ENCODE measurements at places on chromosomes 7 and 10. TPM values are rescaled to one million over a fixed set of nuclear protein-coding genes. Genes with fewer than 3 reads are reported as not detected.

- peak; percentile 94 for DNase-seq
These were observed 724 bp downstream of the BBIP1 start for GRCh38 chr10:110918269-110918642.

The TRIM24 gene
- 26.6 TPM for polyA plus RNA-seq

DNA sequence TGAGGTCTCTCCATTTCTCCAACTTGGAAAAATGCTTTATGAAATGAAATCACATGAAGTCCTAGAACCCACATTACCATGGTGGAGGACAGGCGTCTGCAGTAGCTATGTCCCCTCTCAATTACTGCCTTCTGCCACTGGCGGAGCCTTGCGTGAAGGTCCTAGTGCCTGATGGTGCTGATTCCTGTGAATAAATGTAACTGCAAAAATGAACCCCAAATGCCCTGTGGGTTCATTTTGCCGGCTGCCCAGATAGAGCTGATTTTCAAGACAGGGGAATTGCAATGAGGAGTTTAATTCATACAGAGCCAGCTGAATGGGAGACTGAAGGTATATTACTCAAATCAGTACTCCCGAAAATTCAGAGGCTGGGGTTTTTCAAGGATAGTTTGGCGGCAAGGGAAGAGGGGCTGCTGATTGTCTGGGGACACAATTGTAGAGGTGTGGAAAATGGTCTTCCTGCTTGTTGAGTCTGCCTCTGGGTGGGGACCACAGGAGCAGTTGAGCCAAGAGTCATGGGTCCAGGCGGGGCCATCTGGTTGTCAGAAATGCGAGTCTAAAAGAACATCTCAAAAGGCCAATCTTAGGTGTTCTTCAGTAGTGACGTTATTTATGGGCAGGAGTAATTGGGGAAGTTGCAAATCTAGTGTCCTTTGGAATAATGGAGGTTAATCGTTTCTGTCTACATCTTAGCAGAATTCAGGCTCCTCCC is 13.5 kb downstream of the PRF1 start:
- DNase-seq, result no peak

GRCh38 chr7:55024776-55025175 is 6.0 kb downstream of the EGFR start:
- DNase-seq, result no peak

GRCh38 chr7:2384354-2385243 is 18.8 kb upstream of the CHST12 start:
- no peak for DNase-seq

- no peak for DNase-seq
These were observed 155.2 kb upstream of the GNAI1 start for GRCh38 chr7:79979437-79979836.

The SPAM1 gene
- polyA plus RNA-seq, result not detected

- no peak for DNase-seq
These were observed 81.3 kb downstream of the FOXL3 start for GRCh38 chr7:371119-371778.

DNA sequence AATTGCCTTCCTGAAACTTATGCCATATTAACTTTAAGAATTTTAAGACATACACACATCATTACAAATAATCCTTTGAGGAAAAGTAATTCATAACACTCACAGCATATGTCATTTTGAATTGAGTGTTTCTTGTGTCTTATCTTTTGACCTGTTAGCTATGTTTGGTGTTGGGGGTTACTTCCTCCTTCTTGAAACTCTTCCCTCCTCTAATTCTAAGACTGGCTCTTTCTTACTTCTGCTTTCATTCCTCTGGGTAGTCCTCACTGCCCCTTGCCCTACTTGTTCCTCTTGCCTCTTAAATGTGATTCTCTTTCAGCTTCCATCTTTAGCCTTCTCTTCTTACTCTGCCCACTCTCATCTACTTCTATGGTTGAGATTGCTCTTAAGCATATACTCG is 28.3 kb upstream of the PIP4K2A start:
- no peak for DNase-seq

- no peak for DNase-seq
These were observed 199.5 kb downstream of the ZNF438 start for GRCh38 chr10:30832001-30832748.

DNA sequence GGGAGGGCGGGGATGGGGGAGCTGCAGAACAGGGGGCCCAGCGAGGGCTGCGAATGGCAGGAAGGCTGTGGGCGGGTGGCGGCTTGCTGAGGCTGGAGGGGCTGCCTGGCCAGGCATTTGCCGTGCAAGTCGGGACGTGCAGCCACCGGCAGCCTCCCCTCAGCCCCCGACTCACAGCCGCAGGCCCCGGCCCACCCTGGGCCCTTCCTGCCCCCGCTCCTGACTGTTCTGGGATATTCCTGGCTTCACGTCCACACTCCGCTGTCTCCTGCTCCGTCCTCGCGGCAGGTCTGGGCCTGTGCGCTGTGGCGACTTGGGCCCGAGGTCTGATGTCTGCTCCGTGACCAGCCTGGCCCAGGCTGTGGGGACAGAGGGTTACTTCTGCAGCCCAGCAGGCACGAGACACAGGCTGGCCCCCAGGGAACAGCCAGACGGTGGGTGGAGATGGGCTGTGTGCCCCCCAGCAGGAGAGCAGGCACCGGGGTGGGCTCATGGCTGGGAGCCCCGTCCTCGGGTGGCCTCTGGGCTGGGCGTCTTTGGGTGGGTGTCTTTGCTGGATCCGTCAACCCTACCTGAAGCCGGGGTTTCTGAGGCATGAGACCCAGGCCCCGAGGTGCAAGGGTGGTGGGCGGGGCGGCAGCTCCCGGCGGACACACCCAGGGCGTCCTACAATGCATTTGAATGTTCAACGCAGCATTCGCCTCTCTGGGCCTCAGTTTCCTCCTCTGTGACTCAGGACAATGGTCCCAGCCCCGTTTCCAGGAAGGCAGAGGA is 86.5 kb downstream of the FOXL3 start:
- DNase-seq, result no peak

The IMMP2L gene
- 18.4 TPM for polyA plus RNA-seq

The RBM20 gene
- 14.0 TPM for polyA plus RNA-seq

GRCh38 chr7:84948634-84949033 is 238.2 kb downstream of the SEMA3D start:
- no peak for DNase-seq

The PGAM2 gene
- polyA plus RNA-seq, result 319 TPM

The GCK gene
- 7.1 TPM for polyA plus RNA-seq

DNA sequence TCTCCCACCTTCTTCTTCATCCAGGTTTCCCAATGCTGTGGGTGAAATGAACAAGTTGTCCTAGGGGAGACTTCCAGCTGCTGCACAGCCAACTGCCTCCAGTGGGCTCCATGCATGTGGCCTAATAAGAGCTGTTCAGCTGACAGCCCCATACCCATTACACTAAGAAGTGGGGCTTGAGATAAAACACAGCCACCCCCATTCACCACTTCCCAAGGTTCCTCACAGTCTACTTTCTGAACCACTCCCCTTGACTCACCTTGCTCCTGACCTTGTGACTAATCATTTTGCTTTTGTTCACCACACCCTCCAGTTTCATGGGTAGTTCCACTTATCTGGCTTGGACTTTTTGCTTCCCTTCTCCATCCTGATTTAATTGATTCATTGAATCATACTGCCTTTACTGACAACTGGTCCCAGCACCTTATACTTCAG is 119.3 kb downstream of the CABCOCO1 start:
- DNase-seq, result no peak

DNA sequence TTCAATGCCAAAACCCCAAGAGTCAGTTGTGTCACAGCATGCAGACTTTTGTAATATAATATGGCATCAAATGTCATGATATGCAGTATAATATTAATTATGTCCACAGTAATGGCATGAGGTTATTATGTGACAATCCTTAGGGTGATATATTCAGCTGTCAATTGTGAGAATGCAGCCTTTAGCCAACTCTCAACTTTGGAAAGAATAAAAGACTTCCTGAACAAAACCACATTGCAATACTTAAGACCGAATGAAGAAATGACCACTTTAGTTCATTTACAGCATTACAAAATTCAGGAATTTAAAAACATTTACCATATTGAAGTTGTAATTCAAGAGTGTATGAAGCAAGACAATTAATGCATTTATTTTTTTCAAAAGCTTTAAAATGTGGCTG is 45.4 kb downstream of the CPVL start:
- no peak for DNase-seq

The SFXN2 gene
- 7.5 TPM for polyA plus RNA-seq

The PDK4 gene
- 19.2 TPM for polyA plus RNA-seq

DNA sequence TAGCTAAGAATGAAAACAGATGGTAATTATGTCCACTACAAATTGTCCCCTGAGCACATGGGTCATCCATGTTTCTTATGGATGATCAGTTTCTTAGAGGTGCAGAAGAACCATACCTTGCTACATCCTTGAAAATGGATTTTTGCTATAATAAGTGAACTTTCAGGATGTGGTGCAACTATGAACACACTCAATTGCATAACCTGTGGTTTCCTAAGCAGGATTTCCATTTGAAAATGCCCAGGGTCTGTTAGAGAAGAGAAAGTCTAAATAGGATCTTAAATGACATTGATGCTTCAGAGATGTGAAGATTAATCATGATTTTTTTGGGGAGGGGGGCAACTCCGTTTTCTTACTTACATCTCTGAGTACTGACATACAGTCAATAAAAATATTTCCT is 39.6 kb upstream of the CACNB2 start:
- no peak for DNase-seq

DNA sequence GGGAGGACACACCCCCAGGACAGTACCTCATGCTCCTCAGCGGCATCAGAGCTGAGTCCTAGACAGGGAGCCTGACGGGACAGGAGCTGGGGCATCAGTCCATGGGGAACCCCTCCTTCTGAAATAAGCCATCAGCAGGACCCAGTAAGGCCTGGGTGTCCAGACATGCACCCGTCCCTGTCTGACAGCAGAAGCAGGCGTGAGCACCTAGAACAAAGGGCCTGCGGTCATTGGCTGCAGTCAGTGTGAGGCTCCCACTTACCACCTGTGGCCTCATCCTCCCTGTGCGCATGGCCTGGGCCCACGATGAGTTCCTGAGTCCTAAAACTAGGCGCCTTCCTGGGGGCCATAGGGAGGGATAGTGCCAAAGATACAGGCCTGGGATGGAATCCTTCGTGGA is 484.7 kb downstream of the PTPRN2 start:
- no peak for DNase-seq

- no peak for DNase-seq
These were observed 61.7 kb upstream of the C1QL3 start for GRCh38 chr10:16583382-16583781.

The MYOZ1 gene
- 768 TPM for polyA plus RNA-seq

The GPR85 gene
- 1.5 TPM for polyA plus RNA-seq

The OR6V1 gene
- polyA plus RNA-seq, result not detected

DNA sequence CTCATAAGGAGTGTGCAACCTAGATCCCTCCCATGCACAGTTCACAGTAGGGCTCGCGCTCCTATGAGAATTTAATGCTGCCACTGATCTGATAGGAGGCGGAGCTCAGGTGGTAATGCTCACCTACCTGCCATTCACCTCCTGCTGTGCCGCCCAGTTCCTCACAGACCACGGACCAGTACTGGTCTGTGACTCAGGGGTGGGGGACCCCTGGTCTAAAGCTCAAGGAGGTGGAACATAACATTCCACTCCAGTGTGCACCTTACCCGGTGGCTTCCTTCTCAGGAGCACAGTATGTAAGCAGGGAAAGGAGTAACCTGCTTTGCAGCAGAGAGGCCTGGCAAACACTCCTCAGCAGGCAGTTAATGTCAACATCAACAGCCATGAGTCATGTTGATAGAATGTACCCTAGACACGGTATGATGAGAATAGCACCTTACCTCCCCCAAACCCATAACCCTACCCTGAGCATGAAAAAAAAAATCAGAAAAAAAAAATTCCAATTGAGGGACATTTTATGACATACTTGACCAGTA is 273.5 kb downstream of the FGFR2 start:
- no peak for DNase-seq

GRCh38 chr7:44489955-44490350 is 505 bp downstream of the NUDCD3 start:
- DNase-seq, result no peak

- peak; percentile 40 for DNase-seq
These were observed 235.0 kb upstream of the IGFBP3 start for GRCh38 chr7:46156086-46156485.

- DNase-seq, result no peak
These were observed 9.6 kb downstream of the INMT start for GRCh38 chr7:30761214-30762156.

The DEPP1 gene
- 29.8 TPM for polyA plus RNA-seq

The SPDYE6 gene
- polyA plus RNA-seq, result 11.5 TPM

DNA sequence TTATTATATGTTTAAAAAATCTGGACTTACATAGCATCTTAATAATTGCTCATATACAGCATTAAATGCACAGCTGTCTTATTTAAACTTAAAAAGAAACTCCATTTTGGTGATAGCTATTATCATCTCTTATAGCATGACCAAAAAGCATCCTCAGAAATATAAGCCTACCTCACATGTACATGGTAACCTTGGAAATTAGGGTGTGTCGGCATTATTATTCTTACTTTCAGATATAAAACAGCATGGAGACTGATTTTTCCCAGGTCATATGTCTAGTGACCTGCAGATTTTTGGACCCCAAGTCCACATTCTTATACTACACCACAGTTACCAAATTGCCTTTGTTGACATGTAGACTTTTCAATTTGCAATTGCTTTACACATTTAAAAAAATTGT is 29.1 kb upstream of the ITGB1 start:
- no peak for DNase-seq

The HYAL4 gene
- not detected for polyA plus RNA-seq

The NPSR1 gene
- polyA plus RNA-seq, result 0.14 TPM

DNA sequence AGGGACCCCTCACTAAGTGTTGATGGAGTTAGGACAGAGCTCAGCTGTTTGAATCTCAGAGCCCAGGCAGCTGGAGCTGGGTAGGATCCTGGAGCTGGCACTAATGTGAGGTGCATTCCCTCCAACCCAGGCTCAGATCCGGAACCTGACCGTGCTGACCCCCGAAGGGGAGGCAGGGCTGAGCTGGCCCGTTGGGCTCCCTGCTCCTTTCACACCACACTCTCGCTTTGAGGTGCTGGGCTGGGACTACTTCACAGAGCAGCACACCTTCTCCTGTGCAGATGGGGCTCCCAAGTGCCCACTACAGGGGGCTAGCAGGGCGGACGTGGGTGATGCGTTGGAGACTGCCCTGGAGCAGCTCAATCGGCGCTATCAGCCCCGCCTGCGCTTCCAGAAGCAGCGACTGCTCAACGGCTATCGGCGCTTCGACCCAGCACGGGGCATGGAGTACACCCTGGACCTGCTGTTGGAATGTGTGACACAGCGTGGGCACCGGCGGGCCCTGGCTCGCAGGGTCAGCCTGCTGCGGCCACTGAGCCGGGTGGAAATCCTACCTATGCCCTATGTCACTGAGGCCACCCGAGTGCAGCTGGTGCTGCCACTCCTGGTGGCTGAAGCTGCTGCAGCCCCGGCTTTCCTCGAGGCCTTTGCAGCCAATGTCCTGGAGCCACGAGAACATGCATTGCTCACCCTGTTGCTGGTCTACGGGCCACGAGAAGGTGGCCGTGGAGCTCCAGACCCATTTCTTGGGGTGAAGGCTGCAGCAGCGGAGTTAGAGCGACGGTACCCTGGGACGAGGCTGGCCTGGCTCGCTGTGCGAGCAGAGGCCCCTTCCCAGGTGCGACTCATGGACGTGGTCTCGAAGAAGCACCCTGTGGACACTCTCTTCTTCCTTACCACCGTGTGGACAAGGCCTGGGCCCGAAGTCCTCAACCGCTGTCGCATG is 5.2 kb downstream of the CHPF2 start:
- DNase-seq, result no peak

GRCh38 chr10:129320340-129320739 is 146.7 kb upstream of the MGMT start:
- DNase-seq, result no peak
